ENCODE measurements at places on chromosomes 1 and 21. TPM values are rescaled to one million over a fixed set of nuclear protein-coding genes. Genes with fewer than 3 reads are reported as not detected.

The DRAM2 gene
- 39.2 TPM for total RNA-seq

The TMEM52 gene
- total RNA-seq: not detected

The CLEC20A gene
- total RNA-seq: not detected

The UTS2 gene
- total RNA-seq: not detected

The FMO2 gene
- not detected for total RNA-seq

The RGS4 gene
- 80.4 TPM for total RNA-seq

The LRRC8B gene
- total RNA-seq: 0.30 TPM

The FAM167B gene
- 0.20 TPM for total RNA-seq
